Activated CD4-positive, alpha-beta memory T cell treated with anti-CD3 and anti-CD28 coated beads for 36 hours (primary cell): ENCODE measurements at places on chromosomes 4 and X. TPM values are rescaled to one million over a fixed set of nuclear protein-coding genes. Genes with fewer than 3 reads are reported as not detected.

DNA sequence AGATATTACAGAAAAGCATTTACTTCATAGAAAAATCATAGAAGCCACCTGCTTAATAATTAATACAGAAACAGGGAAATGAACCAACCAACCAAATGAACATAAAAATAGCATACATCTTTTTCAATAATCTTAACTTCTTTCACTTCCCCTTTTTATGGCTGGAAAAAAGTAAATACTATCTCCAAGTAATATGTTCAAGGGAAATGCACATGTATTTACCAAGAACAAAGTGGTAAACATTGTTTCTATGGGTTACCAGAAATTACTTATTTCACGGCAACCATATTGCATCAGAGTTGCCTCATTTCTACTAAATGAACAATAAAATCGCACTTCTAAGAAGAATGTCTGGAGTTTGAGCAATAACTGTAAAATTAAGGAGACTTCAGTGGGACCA, 321.3 kb downstream of the TMA16 start:
- no peak overlapping the region for H3K27ac ChIP-seq
- no peaks in the 10 kb centered on the region for H3K27me3 ChIP-seq
- no peaks in the 10 kb centered on the region for H3K36me3 ChIP-seq
- no peak overlapping the region for H3K4me3 ChIP-seq
- no peaks in the 10 kb centered on the region for H3K4me1 ChIP-seq

DNA sequence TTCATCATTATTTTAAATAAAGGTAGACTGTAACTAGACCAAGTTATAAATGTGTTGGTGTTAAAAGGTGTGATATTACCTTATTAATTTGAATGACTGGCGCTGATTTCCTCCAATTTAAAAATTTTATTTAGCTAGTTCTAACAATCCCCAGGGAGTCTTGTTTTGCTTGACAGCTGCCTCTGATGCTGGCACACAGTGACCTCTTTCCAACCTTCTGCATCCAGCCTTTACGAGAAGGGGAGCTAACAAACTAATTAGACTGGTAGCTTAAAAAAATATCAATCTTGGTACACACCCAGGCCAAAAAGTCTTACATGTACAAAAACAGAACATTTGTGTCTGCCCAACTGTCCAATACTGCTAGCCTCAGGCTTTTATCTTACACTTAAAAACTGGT, 51.8 kb upstream of the ENPEP start:
- H3K4me1 ChIP-seq = no peaks in the 10 kb centered on the region
- no peak for DNase-seq
- no peak overlapping the region for H3K4me3 ChIP-seq
- H3K36me3 ChIP-seq = no peaks in the 10 kb centered on the region
- peaks cover 4% of the 10 kb centered on the region for H3K27me3 ChIP-seq
- H3K27ac ChIP-seq = no peak overlapping the region

The UGT2B10 gene
- not detected for total RNA-seq

The PNMA5 gene
- not detected for total RNA-seq

The FAM9B gene
- total RNA-seq = not detected

The SMR3B gene
- total RNA-seq = not detected

DNA sequence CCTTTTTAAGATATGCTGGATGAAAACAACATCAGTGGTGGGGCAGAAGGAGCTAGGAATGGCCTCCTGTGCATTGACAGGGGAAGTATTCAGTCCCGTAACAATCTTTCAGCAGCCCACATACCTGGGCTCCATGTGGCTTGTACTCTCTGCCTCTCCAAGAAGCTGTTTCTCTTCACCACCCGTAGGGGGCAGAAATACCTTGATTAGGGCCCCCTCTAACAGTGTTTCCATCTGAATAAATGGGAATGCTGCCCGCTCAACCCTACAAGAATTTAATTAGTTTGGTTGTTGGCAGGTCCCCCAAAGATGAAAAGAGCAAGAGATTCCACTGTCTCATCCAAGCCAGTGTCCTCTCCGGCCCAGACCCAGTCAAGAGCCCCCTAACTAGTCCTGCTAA, 155.2 kb downstream of the SMIM20 start:
- H3K4me3 ChIP-seq = no peak overlapping the region
- no peaks in the 10 kb centered on the region for H3K36me3 ChIP-seq
- H3K4me1 ChIP-seq = peaks cover 28% of the 10 kb centered on the region
- peaks cover 1% of the 10 kb centered on the region for H3K27me3 ChIP-seq
- H3K27ac ChIP-seq = no peak overlapping the region
- no peak for DNase-seq

The TMPRSS11D gene
- not detected for total RNA-seq

GRCh38 chrX:16765594-16765993, 20.7 kb upstream of the TXLNG start:
- H3K27me3 ChIP-seq = no peaks in the 10 kb centered on the region
- H3K4me1 ChIP-seq = no peaks in the 10 kb centered on the region
- no peak overlapping the region for H3K4me3 ChIP-seq
- no peaks in the 10 kb centered on the region for H3K36me3 ChIP-seq
- no peak overlapping the region for H3K27ac ChIP-seq
- no peak for DNase-seq

DNA sequence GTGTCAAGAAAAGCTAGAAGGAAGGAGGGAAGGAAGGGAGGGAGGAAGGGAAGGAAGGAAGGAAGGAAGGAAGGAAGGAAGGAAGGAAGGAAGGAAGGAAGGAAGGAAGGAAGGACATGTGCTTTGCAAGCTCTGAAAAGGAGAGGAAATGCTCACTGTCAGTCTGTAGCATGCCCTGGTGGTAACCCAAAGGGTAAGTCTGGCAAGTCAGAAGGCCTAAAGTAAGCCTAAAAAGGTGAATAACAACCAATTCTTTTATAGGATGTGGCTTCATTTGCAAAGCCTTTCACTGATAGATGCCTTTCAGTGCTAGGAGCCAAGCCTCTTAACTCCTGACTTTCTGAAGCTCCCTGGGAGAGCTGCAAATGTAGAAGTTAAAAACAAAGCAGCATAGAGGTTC, 542.6 kb downstream of the CFAP47 start:
- no peak overlapping the region for H3K27ac ChIP-seq
- H3K27me3 ChIP-seq = no peaks in the 10 kb centered on the region
- H3K36me3 ChIP-seq = no peaks in the 10 kb centered on the region
- DNase-seq = no peak
- no peaks in the 10 kb centered on the region for H3K4me1 ChIP-seq
- no peak overlapping the region for H3K4me3 ChIP-seq

The PAGE5 gene
- total RNA-seq = 0.68 TPM

GRCh38 chr4:77047037-77047436, 28.8 kb downstream of the CCNI start:
- H3K27ac ChIP-seq = peak overlapping the region; percentile 23
- DNase-seq = no peak
- H3K27me3 ChIP-seq = no peaks in the 10 kb centered on the region
- no peak overlapping the region for H3K4me3 ChIP-seq

DNA sequence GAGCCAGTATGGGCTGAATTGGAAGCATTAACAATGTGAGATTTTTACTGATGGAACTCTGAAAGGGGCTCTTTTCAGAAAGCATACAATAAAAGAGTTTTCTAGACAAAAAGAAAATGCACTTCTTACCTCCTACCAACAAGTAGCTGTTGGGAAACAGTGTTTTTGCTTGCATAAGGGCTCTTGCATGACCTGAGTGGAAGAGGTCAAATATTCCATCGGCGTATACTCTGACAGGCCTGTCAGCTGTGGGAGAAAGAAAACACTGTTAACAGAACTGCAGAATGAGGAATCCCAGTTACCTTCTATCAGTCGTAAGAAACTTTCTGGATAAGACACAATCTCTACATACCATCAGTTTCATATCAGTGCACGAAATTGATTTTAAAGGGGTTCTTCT, 39.5 kb downstream of the PCYT1B start:
- DNase-seq = no peak
- no peaks in the 10 kb centered on the region for H3K36me3 ChIP-seq
- no peak overlapping the region for H3K4me3 ChIP-seq

GRCh38 chr4:145298885-145299284, 118.5 kb upstream of the OTUD4 start:
- H3K4me1 ChIP-seq = peaks cover 17% of the 10 kb centered on the region
- DNase-seq = no peak
- H3K27ac ChIP-seq = no peak overlapping the region

- H3K4me1 ChIP-seq = no peaks in the 10 kb centered on the region
- H3K27me3 ChIP-seq = no peaks in the 10 kb centered on the region
- no peak for DNase-seq
- no peak overlapping the region for H3K4me3 ChIP-seq
- H3K36me3 ChIP-seq = no peaks in the 10 kb centered on the region
These were observed 72.5 kb upstream of the KCNIP4 start for GRCh38 chr4:22021106-22021505.

The CXCR3 gene
- 31.1 TPM for total RNA-seq

DNA sequence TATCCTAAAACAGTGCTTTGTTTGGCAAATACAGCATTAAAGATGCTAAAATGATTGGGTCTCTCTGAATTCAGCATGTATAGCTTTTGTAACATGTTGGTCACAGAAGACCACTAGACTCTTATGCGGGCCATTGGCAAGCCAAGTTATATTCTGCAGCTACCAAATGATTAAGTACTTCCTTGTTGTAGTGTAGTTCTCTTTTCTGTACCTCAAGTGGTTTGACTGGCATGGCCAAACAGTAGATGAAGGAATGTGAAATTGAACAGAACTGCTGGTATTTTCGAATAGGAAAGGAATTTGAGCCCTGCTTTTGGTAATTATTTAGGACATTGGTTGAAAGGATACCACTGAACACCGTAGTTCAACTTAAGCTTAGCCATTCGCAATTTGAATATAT, 193.9 kb upstream of the GPC4 start:
- H3K27me3 ChIP-seq = no peaks in the 10 kb centered on the region
- DNase-seq = no peak
- no peak overlapping the region for H3K27ac ChIP-seq
- H3K4me1 ChIP-seq = no peaks in the 10 kb centered on the region

The NAP1L5 gene
- total RNA-seq = 4.8 TPM

GRCh38 chrX:133812402-133812801, 173.0 kb downstream of the GPC3 start:
- no peaks in the 10 kb centered on the region for H3K4me1 ChIP-seq
- no peak for DNase-seq
- no peaks in the 10 kb centered on the region for H3K27me3 ChIP-seq

The ZNF157 gene
- total RNA-seq = 0.53 TPM

- no peak overlapping the region for H3K4me3 ChIP-seq
- H3K36me3 ChIP-seq = no peaks in the 10 kb centered on the region
- H3K27me3 ChIP-seq = no peaks in the 10 kb centered on the region
- peaks cover 7% of the 10 kb centered on the region for H3K4me1 ChIP-seq
- H3K27ac ChIP-seq = no peak overlapping the region
These were observed 33.9 kb downstream of the RTL3 start for GRCh38 chrX:78624962-78625909.

- H3K36me3 ChIP-seq = peaks cover 28% of the 10 kb centered on the region
- H3K27ac ChIP-seq = no peak overlapping the region
- DNase-seq = no peak
- H3K4me1 ChIP-seq = peaks cover 3% of the 10 kb centered on the region
- no peak overlapping the region for H3K4me3 ChIP-seq
These were observed 74.2 kb downstream of the TMEM165 start for GRCh38 chr4:55469979-55470378.

DNA sequence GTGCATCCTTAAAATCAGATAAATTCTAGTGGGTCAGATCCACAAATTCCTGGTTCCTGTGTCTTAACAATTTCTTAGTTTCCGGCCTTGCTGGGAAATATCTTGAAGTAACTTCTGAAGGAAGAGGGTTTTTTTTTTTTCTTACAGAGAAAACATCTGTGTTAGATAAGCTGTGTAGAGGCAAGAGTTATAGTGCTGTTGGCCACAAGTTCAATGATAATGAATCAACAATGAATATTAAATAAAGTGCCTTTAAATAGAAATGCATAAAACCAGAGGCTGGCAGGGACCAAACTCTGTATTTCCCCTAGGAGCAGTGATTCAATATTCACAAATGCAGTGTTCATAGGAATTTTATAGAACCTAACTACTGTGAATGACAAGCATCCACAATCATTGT, 711.9 kb upstream of the ATOH1 start:
- H3K4me1 ChIP-seq = no peaks in the 10 kb centered on the region
- no peak for DNase-seq
- H3K27ac ChIP-seq = no peak overlapping the region
- H3K36me3 ChIP-seq = no peaks in the 10 kb centered on the region
- no peak overlapping the region for H3K4me3 ChIP-seq

DNA sequence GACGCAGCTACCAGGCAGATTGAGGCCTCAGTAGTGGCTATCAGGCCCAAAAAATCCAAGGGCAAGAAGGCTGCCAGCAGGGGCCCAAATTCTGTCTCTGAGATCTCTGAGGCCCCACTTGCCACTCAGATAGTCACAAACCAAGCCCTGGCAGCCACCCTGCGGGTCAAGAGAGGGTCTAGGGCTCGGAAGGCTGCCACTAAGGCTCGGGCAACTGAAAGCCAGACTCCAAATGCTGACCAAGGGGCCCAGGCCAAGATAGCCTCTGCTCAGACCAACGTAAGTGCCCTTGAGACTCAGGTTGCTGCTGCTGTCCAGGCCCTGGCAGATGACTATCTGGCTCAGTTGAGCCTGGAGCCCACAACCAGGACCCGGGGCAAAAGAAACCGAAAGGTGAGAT, 2.8 kb downstream of the TRO start:
- H3K27me3 ChIP-seq = peaks cover 3% of the 10 kb centered on the region
- no peaks in the 10 kb centered on the region for H3K36me3 ChIP-seq
- no peak for DNase-seq

DNA sequence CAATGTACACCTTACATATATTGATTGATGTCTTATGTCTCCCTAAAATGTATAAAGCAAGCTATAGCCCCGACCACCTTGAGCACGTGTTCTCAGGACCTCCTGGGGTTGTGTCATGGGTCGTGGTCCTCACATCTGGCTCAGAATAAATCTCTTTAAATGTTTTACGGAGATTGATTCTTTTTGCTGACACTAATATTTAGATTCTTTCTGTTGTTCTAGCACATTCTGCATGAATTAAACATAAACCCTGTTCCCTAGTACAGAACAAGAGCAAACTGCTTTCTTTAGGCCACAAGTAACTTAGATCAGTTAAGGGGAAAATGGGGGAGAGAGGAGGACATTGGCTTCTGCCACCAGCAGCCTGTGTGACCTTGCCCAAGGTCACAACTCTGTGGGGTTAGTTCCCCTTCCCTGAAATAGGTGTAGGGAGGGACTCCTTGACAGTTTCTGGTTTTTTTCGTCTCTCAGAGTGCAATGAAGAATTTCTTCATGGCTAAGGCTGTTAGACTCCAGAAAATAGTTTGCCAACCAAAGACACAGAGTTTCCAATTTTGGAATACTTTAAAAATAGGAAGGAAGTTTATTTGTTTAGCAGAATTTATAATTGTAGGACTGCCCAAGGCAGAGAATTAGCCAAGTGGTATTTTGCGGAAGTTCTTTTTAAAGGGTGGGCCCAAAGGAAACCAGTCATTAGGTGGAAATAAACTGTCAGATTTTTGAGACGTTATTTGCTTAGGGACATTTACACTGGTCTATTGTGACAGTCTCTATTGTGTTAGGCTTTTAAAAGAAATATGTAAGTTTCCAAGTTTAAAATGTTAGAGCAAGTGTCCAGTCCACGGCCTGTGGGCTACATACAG, 29.4 kb downstream of the PTTG2 start:
- DNase-seq = no peak
- no peak overlapping the region for H3K27ac ChIP-seq
- H3K4me1 ChIP-seq = peaks cover 11% of the 10 kb centered on the region
- peaks cover 5% of the 10 kb centered on the region for H3K36me3 ChIP-seq
- no peaks in the 10 kb centered on the region for H3K27me3 ChIP-seq

The NPY5R gene
- not detected for total RNA-seq

The SYTL4 gene
- total RNA-seq = not detected
